ENCODE measurements at places on chromosomes 2 and 18. TPM values are rescaled to one million over a fixed set of nuclear protein-coding genes. Genes with fewer than 3 reads are reported as not detected.

GRCh38 chr18:60027397-60027796, 127.6 kb downstream of the PMAIP1 start:
- H3K27ac ChIP-seq, result no peak overlapping the region
- no peak for DNase-seq
- H3K4me3 ChIP-seq, result no peak overlapping the region
- no peaks in the 10 kb centered on the region for H3K27me3 ChIP-seq
- no peaks in the 10 kb centered on the region for H3K36me3 ChIP-seq
- H3K4me1 ChIP-seq, result no peaks in the 10 kb centered on the region

DNA sequence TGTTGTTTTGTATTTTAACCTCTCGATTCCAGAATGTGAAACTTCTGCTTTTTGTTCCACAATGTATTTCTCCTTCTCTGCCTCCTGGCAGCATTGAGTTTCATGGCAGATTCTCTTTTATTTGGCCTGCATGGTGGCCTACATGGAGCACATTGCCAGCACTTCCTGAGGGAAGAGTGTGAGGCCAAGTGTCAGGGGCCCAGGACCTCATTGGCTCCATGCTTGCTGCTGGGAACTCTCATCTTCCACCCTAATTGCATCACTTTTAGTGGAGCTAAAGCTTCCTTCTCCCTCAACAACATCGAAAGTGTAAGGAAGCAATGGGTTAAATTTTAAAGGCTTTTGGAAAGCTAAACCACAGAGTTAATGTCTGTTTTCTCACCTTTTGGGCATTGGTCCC, 9.5 kb downstream of the TRIB2 start:
- H3K27ac ChIP-seq, result no peak overlapping the region
- H3K27me3 ChIP-seq, result no peaks in the 10 kb centered on the region
- H3K4me3 ChIP-seq, result no peak overlapping the region
- peaks cover 23% of the 10 kb centered on the region for H3K4me1 ChIP-seq
- DNase-seq, result no peak

Gene CTIF
- 26.4 TPM for total RNA-seq

DNA sequence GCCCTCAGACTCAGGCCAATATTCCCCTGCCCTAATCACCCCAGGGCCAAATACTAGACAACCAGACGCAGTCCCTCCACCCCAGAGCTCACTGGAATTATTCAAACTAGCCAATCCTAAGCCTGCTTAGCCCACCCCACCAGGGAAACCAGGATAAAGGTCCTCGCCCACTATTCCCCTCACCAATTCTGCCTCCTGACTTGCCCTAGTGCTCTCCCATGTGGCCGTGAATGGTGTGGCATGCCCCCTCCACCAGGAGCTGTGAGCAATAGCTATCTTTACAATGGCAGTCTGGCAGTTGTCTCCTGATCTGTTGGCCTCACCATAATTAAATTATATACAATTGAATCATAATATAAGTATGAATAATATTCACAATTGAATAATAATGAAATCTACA, 42.3 kb downstream of the FAM124B start:
- no peaks in the 10 kb centered on the region for H3K4me1 ChIP-seq
- H3K36me3 ChIP-seq, result no peaks in the 10 kb centered on the region
- H3K27me3 ChIP-seq, result peaks cover 3% of the 10 kb centered on the region
- DNase-seq, result no peak
- H3K4me3 ChIP-seq, result no peak overlapping the region

Gene DAW1
- total RNA-seq, result 0.42 TPM

- no peaks in the 10 kb centered on the region for H3K4me1 ChIP-seq
- no peaks in the 10 kb centered on the region for H3K36me3 ChIP-seq
- H3K27me3 ChIP-seq, result peaks cover 8% of the 10 kb centered on the region
- no peak for DNase-seq
Observed at GRCh38 chr2:1169291-1169949, 218.8 kb downstream of the SNTG2 start.

Gene SLC16A14
- total RNA-seq, result 2.4 TPM

- H3K4me3 ChIP-seq, result no peak overlapping the region
- DNase-seq, result no peak
- no peaks in the 10 kb centered on the region for H3K27me3 ChIP-seq
- H3K36me3 ChIP-seq, result peaks cover 33% of the 10 kb centered on the region
Observed at GRCh38 chr18:63339920-63340484, 20.4 kb upstream of the BCL2 start.

- H3K27me3 ChIP-seq, result no peaks in the 10 kb centered on the region
- no peak overlapping the region for H3K27ac ChIP-seq
- H3K4me1 ChIP-seq, result peaks cover 14% of the 10 kb centered on the region
- peaks cover under 1% of the 10 kb centered on the region for H3K36me3 ChIP-seq
- DNase-seq, result no peak
Observed at GRCh38 chr2:168528016-168528415, 71.9 kb downstream of the CERS6 start.

Gene GPR75
- 3.9 TPM for total RNA-seq
